ENCODE measurements at places on chromosomes 16 and 17.
A peak's percentile ranks its signal among the peaks of the same experiment; 100 is the strongest.

GRCh38 chr16:82655072-82655714, 28.4 kb downstream of the CDH13 start:
- DNase-seq, result no peak

GRCh38 chr17:49378311-49378710, 16.3 kb upstream of the ZNF652 start:
- no peak for DNase-seq

DNA sequence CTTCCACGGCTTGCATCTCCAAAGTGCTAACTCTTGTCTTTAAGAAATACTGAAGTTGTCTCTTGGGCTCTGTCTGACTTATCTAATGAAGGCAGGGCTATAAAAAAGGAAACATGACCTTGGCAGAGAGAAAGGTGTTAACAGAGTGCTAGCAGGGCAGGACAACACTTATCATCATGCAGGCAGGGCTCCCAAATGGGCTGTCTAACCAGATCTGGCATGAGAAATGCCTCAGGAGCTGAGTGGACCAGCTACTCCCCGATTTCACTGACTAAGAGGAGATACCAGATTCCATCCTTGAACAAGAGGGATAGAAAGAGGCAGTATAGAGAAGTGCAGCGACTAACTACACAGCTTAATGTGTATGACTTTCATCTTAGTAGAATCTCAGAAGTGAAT, 32.6 kb downstream of the PMP22 start:
- no peak for DNase-seq

DNA sequence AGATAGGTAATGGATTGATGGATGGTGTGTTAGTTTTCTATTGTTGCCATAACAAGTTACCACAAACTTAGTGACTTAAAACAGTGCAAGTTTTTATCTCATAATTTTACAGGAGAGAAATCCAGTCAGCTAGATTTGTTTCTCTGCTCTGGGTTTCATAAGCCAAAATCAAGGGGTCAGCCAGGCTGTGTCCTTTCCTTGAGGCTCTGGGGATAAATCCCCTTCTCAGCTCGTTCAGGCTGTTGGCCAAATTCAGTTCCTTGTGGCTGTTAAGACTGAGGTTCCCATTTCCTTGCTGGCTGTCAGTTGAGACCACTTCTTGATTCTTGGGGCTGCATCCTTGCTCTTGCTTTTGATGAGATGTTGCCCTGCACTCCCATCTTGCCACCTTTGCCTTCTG, 204.9 kb upstream of the CDH13 start:
- DNase-seq, result no peak

DNA sequence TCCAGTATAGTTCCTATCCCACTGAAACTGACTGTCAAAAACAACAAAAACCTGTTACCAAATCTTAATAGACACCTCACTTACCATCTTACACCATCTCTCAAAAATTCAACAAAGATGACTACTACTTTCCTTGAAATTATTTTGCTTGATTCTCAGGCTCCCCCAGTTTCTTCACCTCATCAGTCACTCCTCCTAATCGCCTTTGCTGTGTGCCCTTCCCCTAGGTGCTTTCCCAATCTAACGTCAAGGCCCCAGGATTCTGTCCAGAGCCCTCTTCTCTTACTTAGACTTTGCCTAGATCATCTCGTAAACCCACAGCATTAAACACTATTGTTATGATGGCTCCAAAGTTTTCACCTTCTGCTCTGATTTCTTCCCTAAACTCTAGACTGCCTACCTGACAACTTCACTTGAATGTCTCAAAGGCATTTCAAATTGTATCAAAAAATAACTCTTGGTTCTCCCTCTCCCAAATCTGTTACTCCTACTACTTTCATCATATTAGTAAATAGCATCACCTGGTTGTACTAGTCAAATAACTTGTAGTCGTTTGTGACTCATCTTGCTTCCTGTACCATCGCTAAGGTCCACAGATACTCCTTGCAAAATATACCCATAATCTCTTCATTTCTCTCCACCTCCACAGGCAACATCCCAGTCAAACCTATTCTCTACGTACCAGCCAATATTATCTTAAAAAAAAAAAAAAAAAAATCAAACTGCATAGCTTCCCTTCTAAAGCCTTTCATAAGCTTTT, 18.0 kb downstream of the C16orf87 start:
- DNase-seq, result no peak

DNA sequence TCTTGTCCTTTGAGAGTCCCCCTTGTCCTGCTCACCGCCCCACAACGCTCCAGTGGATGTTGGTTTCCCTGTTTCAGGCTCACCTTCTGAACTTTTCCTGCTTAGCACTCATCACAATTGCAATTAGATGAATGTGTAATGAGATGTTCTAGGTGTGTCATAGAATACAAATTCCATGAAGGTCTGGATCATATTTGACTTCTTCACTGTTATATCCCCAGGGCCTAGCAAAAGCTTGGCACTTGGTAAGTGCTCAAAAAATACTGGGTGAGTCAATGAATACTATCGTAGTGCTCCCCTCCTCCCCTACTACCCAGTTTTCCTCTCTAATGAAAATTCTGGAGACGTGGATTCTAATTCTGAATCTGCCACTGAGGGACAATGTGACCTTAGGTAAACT, 33.1 kb downstream of the DNAH3 start:
- no peak for DNase-seq

DNA sequence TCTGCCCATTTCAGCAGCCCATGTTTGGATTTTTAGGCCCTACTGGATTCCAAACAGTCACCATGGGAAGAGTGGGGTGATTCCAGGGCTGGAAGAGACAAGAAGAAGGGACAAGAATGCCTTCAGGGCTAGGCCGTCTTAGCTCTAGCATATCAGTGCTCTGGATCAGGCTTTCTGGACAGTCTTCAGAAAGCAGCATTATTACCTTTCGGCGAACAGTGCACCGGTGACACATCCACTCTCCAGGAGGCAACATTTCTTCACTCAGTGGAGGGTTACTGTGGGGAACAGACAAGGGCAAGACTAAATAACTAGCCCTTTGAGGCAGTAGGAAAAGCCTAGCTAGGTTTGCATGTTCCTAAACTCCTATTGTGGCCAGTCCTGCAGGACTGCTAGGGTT, 23.9 kb upstream of the DHRS13 start:
- no peak for DNase-seq

- DNase-seq, result no peak
Measured at GRCh38 chr16:88405216-88406060, 22.7 kb downstream of the ZNF469 start.

DNA sequence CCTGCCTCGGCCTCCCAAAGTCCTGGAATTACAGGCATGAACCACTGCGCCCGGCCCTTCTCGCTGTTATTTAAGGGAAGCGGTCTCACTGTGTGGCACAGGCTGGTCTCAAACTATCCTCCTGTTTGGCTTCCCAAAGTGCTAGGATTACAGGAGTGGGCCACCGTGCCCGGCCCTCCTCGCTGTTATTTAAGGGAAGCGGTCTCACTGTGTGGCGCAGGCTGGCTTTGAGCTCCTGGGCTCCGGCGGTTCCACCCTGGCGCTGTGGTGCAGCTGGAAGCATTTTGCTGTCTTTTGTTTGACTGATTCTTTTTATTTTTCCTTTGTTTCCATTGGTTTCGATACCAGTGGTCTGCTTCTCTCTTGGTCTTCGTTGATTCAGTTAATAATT, 40.7 kb downstream of the FOXK2 start:
- no peak for DNase-seq

DNA sequence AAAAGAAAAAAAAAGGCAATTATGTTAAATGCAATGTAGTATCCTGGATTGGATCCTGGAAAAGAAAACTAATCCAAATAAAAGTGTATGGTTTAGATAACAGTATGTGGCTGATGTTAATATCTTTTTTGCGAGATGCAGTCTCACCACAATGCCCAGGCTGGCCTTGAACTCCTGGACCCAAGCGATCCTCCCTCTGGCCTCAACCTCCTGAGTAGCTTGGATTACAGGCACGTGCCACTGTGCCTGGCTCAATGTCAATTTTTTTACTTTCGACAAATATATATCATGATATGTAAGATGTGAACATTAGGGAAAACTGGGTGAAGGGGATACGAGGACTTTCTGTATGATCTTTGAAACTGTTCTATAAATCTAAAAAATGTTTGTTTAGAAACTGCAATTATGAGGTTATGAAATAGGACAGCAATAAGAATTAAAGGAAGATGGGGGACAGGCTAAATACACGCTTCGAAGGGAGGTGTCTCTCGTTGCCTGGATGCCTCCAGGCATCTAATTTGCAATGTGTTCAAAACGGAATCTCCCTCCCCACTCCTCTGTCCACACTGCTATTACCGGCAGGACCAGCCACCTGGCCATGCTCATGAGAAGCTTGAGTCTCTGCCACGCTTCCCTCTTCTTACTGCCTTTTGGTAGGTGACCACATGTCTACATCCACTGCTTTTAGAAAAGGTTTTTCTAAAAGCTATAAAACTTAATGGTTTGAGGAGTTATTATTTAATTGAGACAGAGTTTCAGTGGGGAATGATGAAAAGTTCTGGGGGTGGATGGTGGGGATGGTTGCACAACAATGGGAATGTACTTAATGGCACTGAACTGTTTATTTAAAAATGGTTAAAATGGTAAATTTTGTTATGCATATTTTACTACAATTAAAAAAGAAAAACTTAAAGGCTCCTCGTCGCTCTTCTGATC, 15.2 kb downstream of the UBE2O start:
- no peak for DNase-seq

DNA sequence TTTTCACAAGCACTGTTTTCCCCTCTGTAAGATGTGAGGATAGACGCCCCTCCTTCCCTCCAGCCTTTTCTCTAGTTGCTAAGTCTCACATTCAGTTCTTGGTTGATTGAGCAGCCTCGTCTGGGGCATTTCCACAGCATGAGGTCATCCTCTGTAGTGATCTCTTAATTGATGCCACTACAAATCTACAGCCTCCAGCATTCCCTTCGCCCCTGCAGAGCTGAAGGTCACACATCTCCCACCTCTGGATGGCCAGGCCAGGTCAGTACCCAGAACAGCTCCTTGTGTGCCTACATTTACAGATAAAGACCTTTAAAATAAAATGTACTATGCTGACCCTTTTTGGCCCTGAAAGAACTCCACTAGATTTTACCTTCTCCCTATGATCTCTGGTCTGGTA, 32.5 kb upstream of the CDH11 start:
- no peak for DNase-seq

- no peak for DNase-seq
Measured at GRCh38 chr17:29742210-29742513, 119.5 kb upstream of the CORO6 start.

DNA sequence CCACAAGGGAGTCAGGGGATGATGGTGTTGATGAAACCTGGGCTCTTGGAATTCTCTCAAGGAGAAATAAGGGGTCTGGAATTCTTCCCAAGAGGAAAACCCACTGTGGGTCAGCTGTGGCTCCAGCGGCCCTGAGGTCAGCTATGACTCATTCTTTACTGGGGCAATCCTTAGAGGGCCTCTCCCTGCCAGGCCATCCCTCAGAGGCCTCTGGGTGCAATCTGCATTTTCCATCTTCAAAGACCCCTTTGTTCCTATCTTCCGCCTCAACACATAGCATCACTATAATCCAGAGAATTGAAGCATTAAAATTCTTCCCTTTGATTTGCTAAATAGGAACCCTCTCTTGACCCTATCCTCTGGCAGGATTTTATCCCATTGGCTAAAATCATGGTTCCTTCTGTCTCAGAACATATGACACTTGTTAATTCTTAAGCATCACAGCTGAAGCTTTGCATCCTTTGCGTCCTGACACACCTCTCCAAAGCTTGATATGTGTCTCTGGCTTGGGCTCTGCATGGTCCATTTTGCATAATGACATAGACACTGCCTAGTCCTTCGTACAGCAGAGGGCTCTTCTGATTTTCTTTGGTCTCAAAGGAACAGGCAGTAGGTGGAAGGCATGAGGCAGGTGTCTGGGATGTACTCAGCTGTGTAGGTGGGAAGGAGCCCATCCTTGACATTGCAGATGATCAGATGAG, 4.4 kb upstream of the KRT37 start:
- DNase-seq, result no peak

DNA sequence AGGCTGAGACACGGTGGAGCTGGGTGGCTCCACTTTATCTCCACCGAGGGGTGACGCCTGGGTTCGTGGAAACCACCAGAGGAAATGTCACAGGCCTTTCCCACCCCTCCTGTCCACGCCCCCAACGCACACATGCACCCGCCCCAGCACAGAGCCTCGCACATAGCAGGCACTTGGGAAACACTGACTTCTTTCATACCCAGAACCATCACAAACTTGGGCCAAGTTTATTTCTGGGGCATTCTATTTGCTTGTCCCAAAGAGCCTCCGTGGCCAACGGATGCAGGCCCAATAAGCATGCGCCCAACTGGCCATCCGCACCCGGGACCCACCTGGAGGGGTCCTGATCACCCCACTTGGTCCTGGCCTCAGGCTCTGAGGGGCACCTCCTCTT, 3.3 kb downstream of the BCAR1 start:
- no peak for DNase-seq

- DNase-seq, result peak; percentile 48
Measured at GRCh38 chr17:7586673-7587419, 3.0 kb downstream of the SOX15 start.

- no peak for DNase-seq
Measured at GRCh38 chr17:41480136-41480535, 815 bp downstream of the KRT35 start.

DNA sequence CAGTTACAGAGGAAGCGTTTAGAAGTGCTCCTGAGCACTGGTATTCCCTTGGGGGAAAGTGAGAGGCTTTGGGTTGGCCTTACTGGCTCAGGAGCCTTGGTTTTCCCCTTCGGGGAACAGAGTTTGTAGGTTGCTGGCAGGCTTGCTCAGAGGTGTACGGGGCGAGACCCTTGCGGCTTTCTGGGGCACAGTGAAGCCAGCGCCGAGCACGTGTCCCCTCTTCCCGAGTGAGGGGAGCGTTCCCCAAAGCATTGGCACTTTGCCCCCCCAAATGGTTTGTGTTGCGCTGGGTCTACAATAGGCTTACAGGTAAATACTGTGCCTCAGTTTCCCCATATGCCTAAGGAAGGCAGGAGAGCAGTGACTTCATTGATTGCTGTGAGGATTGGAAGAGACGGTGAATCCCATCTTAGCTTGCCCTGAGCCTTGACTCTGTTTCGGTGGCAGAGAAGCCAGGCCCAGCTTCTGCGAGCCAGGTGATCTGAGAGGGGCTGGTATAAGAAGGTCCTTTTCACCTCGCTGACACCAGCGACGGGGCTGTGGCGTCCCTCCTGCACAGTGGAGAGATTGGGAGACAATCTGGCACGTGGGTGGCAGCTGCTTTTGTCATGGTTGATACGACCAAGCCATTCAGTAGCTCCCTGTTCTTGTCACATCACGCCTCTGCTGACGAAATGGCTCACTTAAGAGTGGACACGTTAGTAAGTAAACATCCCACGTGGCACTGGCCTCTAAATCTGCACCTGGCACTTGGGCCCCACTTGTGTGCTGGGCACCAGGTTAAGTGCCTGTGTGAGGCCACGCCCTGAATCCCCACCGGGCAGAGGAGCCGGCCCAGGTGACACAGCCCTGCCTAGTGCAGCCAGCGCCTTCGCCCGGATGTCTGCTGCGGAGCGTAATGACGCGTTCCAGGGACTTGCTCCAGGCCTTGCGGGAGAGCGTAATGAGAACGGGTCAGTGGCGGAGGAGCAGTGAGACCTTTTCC, 55.0 kb downstream of the MEAK7 start:
- DNase-seq, result no peak

- DNase-seq, result no peak
Measured at GRCh38 chr16:89168381-89169189, 3.0 kb upstream of the CDH15 start.
